ENCODE measurements at places on chromosomes 1 and 21.

DNA sequence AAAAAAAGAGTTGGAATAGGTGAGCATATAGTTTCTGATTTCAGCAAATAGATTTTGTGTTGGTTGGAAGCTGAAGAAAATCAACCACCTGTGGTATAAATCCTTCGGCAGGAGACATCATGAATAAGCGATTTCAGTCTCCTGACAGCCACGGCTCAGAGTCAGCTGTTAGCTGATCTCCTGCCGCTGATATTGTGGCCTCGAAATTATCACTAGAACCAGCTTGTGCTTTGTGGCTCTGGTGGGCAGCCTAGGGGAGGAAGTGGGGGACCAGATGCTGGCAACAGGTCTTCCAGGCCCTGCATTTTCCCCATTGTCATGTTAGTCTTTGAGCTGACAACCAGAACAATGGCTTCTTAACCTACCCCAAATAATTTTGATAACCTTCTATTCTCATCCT lies 842 bp upstream of the GCSAML start:
- no peak for DNase-seq

GRCh38 chr1:189131576-189131975 lies 1346.1 kb downstream of the BRINP3 start:
- DNase-seq, result no peak

DNA sequence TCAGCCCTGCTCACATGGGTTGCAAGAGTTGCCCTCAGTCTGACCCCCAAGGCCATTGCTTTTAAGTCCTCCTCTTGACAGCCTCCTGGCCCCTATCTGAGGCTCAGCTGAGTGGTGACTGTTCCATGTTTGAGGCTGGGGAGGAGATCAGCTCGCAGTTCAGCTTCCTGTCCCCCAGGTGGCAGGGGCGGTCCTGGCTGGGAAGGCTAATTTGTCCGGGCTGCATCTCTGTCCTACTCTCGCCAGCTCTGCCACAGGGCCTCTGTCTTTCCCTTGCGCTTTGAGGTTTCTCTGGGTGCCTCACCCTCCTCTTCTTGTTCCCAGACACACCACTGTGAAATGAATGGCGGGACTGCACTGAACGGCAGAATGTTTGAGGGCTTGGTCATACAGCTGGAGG lies 157.3 kb downstream of the KCNJ6 start:
- no peak for DNase-seq

DNA sequence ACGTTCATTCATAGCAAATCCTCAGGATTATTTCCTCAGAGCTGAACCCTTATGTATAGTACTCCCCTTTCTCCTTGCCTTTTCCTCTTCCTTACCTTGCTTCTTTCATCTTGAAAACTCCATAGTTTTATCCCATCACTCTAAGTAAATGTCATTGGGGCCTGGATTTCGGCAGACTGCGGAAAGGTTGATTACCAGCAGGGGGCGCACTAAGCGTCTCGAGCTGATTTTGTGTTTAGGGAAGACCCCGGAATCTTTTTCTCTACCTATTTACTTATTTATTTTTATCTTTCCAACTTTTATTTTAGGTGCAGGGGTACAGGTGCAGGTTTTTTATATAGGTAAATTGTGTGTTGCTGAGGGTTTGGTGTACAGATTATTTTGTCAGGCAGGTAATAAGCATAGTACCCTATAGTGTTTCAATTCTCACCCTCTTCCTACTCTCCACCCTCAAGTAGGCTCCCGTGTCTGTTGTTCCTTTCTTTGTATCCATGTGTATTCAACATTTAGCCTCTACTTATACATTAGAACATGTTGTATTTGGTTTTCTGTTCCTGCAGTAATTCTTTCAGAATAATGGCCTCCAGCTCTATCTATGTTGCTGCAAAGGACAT lies 11.4 kb upstream of the MTARC1 start:
- peak; percentile 8 for DNase-seq

DNA sequence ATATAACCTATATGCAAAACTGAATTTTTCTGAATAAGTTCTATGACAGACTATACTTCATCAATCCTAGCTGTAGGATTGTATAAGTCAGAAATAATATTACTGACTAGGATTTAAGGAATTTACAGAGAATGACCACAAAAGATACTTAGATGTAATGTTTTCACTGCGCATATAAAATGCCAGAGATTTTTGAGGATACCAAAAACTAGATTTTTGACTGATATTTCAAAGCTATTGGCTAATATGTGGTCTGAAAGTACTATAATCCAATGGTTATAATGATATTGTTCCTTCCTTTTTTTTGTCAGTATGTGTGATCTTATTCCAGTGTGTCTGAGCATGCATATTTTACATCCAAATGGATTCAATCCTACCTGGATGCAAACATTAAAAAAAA lies 17.0 kb upstream of the IFI44L start:
- no peak for DNase-seq

DNA sequence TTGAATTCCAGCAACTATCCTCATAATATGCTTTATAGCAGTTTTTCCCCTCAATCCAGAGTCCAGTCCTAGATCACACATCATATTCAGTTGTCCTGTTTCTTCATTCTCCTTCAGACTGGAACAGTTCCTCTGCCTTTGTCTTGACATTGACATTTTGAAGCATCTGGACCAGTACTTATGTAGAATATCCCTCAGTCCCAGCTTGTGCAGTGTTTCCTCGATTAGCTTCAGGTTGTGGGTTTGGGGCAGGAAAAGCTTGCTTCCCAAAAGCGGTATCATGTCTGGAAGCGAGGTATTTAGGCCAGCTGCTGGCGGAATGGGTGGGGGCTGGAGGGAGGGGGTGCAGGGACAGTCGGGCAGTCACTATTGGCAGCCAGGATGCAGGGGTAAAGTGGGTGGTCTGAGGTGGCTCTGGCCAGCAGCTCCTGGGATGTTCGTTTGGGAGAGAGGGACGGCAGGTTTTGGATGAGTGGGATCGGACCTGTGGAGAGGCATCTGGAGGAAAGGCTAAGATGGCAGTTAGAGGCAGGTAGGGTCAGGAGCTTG lies 6.5 kb downstream of the THEMIS2 start:
- DNase-seq, result no peak

DNA sequence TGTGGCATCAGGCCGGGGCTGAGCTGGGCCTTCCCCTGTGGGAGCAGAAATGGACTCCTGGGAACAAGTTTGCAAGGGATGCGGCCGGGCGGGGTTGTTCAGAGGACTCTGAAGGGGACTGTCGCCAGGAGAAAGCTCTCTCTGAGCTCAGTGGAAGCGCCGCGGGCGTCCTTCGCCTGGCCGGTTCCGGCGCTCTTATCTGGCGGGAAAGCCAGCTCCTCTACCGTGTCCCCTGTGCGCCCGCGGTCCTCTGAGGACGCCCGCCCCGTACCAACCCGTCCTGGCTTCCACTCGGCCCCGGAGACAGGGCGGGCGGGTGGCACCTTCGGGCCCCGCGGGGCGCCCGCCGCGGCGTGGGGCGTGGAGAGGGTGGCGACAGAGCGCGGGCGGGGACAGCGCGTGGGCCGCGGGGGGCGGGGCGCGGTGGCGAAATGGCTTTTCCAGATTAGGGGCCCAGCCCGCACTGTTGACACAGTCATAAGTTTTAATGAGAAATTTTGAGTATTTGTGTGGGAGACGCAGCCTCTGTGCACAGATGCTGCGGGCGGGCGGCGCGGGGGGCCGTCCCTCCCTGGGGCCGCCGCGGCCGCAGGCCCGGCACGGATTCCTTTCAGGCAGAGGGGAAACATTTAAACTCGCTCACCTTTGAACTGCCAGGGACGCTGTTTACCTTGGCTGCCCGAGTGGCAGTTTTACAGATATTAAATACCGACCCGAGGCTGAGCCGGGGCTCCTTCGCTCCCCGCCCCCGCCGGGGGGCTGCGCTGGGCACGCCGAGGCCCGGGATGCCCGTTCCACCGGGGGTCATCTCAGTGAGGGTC lies 70.2 kb downstream of the FOXD2 start:
- DNase-seq, result no peak

DNA sequence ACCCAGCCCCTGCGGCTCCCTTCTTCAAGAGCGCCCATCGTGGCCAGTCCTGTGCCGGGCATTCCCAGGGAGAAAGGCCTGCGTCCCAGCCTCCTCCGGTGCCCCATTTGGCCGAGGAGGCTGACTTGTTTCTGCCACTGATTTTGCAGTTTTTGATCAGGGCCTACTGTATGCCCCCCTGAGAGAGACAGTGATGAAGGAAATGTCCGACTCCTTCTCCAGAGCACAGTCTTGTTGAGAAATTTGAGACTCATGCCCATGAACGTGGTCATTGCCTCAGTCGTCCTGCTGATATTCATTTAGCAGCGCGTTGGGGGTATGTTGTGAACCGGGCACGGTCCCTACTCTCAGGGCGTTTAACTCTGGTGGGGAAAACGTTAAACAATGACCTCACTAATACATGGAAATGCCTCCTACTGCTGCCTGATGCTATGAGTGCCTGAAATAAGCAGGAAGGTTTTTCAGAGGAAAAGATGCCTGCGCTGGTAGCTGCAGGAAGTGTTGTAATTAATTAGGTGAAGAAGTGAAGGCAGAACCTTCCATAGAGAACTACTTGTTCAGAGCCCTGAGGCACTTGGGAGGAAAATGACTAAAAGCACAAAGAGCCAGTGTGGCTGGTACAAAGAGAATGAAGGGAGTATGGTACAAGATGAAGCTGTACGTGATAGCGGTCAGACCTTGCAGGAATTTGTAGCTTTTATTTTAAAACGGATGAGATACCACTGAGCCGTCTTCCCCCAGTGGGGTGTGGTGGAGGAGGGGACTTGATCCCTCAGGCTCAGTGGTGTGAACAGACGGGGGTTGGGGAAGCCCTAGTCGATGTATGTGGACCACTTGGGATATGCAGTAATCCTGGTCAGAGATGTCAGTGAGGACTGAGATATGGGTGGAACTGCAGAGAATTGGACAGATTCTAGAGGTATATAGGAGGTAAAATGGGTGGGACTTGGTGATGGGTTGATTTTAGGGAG lies 730 bp downstream of the ZCCHC17 start:
- no peak for DNase-seq

- DNase-seq, result no peak
Observed at GRCh38 chr1:29385966-29386365, 149.6 kb downstream of the PTPRU start.

DNA sequence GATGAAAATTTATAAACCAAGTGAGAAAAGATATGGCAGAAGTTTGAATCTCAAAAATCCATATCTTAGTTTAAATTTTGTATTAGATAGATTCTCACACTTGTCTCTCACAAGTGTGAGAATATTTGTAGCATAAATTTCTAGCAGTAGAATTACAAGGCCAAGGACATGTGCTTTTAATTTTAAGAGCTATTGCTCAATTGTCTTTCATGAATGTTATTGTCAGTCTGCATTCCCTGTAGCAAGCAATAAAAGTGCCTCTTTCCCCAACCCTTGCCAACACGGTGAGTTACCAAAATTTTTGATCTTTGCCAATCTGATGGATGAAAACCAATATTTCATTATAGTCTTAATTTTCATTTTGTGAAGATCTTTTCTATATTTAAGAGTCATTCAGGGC lies 64.0 kb downstream of the CTH start:
- DNase-seq, result no peak

DNA sequence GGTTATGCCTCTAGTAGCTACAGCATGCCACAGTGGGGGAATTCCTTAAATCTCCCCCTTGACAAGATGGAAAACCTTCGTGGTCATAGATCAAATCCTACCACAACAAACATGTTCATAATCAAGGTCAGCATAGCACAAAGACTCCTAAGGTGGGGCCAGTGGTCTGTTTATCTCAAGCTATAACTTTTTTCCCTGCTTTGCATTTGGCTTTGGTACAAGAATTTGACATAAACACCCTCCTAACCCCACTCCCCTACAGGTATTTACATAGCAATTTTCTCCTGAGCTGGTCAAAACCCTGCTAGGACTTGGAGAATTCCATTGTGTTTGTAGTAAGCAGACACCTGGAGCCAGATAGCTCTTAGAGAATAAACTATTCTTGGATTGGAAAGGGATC lies 58.5 kb downstream of the HIVEP3 start:
- no peak for DNase-seq

DNA sequence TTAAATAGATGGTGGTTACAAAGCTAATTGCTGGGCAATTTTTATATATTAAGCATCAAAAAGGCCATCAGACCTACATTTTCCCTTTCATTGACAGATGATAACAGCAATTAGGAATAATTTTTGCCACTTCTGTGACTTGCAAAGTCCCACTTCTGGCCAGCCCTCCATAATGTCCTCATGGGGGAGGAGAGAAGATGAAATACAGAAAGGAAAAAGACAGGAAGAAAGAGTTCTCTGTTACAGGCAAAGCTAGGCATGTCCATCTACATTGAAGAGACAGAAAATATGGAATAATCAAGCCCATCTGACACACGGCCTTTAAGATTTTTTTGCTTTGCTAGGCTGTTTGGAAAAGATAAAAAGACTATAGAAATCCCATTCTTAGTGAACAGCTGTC lies 108.0 kb downstream of the ENAH start:
- DNase-seq, result no peak

GRCh38 chr1:89908672-89909436 lies 86.1 kb upstream of the ZNF326 start:
- no peak for DNase-seq
